ENCODE measurements at places on chromosomes 7 and 10.

DNA sequence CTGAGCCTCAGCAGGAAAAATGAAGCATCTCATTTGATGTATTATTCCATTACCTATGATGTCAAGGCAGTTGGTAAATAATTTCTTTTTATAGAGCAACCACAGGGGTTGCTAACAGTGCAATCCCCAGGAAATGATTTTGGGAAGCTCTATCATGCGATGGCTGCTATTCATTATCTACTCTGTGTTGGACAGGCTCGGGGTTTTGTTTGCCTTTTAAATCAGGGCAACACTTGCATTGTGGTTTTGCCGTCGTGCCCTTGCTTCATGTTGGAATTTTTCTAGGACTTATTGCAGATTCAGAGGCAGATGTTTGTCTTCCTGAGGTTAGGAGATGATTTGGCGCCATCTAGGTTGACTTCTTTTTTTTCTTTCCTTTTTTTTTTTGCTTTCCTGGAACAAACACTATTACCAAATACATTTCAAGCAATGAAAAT, 128.4 kb downstream of the BICC1 start:
- peak; percentile 98 for DNase-seq

DNA sequence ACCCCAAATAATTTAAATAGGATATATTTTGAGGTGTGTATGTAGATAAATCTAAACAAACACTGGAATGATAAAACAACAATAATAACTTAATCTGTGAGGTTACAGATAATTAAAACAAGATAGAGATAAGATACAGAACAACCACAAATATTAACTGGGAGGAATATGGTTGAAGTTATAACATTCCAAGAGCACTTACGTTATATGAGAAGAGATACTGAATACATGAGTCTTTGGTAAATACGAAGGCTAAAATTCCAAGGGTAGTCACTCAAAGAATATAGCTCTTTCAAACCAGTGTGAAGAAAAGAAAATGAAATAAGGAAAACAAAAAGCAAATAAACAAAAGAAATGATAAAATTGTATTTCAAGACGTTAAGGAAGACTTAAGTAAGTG, 76.0 kb upstream of the MYO3A start:
- DNase-seq = no peak

DNA sequence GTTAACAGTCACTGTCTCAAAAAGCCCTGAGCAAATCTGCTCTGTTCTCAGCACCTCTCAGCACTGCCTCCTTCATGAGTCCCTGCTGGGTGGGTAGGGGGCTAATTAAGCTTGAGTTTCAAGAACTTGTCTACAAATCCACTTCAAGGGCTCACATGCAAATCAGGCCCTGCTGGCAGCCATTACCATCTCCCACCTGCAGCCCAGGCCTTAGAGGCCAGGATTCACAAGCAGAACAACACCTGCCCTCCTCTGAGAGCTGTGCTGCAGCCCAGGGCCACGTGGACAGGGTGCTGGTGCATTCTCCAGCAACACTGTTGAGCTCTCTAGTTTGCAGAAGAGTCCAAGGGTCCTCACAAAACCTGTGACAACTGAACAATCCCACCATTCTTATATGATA, 119.2 kb downstream of the DPP6 start:
- no peak for DNase-seq

GRCh38 chr7:24476227-24476626, 97.0 kb upstream of the PALS2 start:
- DNase-seq = no peak

- DNase-seq = peak; percentile 26
Observed at GRCh38 chr10:7121154-7121797, 289.6 kb downstream of the SFMBT2 start.

- DNase-seq = no peak
Observed at GRCh38 chr10:125156739-125157480, 3.5 kb downstream of the CTBP2 start.

GRCh38 chr10:132136097-132136521, 50.6 kb upstream of the DPYSL4 start:
- no peak for DNase-seq

DNA sequence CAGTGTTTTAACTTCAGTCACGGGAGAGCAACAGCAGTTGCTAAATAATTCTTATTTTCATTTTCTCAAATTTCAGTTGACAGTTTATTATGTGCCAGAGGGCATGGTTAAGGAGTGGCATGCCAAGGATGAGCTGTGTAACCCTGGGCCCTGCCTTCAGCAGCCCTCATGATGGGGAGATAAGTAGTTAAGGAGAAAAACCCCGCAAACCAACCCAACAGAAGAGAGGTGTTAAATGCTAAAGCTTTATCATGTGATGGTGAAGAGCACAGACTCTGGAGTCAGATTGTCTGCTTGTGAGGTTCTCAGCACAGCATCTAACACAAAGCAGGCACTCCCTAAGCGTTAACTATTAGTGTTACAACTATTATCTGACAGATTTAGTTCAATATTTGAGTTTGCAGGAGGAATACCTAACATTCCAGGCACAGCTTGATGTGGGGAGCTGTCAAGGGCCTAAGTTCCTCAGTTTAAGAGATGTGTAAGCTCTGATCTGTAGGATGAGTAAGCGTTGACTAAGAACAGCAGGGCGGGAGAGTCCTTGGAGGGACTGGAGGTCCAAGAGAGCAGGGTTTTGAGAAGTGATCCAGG, 29.6 kb downstream of the STAM start:
- peak; percentile 74 for DNase-seq

DNA sequence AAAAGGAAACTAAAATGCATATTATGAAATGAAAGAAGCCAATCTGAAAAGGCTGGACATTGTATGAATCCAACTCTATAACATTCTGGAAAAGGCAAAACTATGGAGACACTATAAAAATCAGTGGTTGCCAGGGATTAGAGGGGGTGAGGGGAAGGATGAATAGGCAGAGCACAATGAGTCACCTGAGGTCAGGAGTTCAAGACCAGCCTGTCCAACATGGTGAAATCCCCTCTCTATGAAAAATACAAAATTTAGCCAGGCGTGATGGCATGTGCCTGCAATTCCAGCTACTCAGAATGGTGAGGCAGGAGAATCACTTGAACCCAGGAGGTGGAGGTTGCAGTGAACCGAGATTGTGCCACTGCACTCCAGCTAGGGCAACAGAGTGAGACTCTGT, 324.8 kb upstream of the PHYHIPL start:
- peak; percentile 59 for DNase-seq

DNA sequence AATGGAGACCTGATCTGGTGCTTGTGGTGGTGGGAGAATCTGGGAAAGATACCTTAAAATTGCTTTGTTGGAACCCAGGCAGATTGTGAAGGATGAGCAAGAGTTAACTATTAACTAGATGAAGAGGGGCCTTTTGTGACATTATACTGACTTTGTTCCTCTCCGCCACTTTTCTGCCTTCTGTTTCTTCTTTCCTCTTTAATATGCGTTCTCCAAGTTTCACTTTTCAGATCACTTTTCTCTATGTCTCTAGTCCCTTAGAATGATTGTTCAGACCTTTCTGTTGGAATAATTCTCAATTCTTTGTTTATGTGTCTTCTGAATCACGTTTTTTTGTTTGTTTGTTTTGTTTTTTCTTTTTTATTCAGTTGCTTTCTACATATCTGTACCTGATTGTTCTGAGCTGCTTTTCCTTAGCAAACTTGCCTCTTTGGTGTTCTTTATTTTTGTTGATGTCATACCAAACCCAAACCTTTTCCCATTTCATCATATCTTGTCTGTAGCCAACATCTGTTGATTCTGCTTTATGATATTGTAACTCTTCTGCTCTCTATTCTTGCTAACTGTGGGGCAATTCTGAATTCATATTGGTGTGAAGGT, 2.8 kb downstream of the BMPR1A start:
- peak; percentile 13 for DNase-seq

DNA sequence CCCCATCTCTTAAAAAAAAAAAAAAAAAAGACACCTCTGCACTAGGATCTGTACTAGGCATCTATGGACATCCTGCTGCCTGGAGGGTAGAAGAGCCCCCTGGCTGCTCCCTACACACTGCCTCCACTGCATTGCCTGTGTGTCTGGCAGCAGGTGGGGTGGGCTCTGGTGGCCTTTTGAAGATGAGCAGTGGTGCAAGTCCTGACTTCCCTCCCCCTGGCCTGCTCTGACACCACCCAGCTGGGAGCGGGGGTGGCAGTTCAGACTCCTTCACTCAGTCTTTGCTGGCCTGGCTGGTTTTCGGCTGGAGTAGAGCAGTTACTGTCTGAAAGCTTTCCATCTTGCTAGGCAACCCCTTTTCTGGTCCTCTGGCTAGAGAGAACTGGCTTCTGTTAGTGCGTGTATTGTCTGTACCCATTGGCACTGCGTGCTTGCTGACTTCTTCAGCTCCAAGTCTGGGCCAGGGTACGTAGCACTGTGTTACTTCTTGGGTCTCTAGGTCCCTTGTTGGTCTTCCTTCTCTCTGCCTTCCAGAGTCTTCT, 17.6 kb downstream of the C10orf62 start:
- no peak for DNase-seq

DNA sequence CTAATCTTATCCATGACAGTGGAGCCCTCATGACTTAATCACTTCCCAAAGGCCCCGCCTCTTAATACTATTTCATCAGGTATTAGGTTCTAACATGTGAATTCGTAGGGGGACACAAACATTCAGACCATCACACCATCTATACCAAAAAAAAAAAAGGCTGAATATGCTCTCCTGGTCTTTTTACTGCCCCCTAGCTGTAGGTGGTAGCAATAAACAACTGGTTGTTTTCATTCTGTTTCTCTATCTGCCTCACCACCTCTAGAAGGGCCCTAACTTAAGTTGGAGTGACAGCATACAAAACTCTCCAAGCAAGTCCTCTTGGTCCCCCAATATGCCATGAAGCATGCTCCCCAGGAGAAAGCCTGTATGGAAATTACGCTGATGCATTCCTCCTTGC, 94.1 kb downstream of the GRM8 start:
- peak; percentile 12 for DNase-seq

GRCh38 chr10:17578603-17579002, 38.6 kb downstream of the HACD1 start:
- DNase-seq = no peak

DNA sequence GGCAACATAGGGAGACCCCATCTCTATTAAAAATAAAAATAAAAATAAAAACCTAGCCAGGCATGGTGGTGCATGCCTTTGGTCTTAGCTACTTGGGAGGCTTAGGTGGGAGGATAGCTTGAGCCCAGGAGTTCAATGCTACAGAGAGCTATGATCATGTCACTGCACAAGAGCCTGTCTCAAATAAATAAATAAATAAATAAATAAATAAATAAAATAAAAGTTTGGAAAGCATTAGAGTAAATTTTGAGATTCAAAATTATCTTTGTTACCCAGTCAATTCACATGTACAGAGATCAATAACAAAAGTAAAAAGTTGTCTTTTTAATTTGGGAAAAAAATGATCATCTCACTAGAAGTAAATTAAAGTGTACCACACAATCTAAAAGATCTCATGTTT, 255.8 kb upstream of the MYO3A start:
- no peak for DNase-seq

- DNase-seq = no peak
Observed at GRCh38 chr7:36055207-36055606, 97.8 kb upstream of the EEPD1 start.
